Fibroblast of the aortic adventitia (primary cell): ENCODE measurements at places on chromosomes 2 and 18.
A peak's percentile ranks its signal among the peaks of the same experiment; 100 is the strongest.

- no peak for DNase-seq
Observed at GRCh38 chr2:123912171-123912570, 112.9 kb upstream of the CNTNAP5 start.

GRCh38 chr2:181984814-181985631, 630 bp upstream of the PPP1R1C start:
- peak; percentile 21 for DNase-seq

DNA sequence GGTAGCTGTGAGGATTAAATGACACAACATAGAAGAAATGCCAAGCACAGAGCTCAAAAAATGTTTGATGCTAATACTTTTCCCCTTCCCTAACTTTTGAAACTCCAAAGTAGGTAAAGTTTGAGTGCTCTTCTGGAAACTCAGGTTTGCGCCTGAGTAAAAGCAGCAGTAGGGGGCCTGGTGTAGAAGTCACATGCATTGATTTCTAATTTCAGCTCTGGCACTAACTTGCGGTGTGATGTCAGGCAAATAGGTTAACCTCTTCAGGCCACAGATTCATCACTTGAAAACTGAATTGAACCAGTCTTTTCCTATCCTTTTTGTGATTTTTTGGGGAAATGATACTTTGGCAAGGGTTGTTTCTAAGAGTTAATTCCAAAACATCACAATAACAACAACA, 27.2 kb downstream of the LHCGR start:
- DNase-seq: no peak

- DNase-seq: no peak
Observed at GRCh38 chr2:48915227-48915626, 159.7 kb upstream of the LHCGR start.

- no peak for DNase-seq
Observed at GRCh38 chr2:58271826-58272225, 30.7 kb upstream of the FANCL start.

GRCh38 chr18:74551936-74552555, 17.7 kb downstream of the CNDP1 start:
- DNase-seq: peak; percentile 91

DNA sequence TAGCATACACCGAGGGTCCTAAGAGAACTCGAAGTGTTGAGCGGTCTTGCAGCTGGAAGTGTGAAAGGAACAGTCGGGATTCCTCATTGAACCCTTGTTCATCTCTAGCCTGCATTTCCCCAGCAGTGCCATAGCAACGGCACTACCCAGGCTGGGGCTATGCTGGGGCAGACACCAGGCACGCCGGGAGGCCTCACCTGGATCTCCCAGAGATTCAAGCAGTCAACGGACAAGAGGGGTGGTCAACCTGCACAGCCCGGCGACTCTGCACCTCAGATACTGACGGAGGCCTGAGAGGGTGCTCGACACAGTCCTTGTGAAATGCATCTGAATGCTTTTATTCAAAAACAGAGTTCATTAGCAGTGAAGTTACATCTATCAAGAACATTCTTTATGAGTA, 604.2 kb downstream of the GALR1 start:
- DNase-seq: no peak

GRCh38 chr18:72391951-72392350, 152.2 kb downstream of the CBLN2 start:
- DNase-seq: no peak

DNA sequence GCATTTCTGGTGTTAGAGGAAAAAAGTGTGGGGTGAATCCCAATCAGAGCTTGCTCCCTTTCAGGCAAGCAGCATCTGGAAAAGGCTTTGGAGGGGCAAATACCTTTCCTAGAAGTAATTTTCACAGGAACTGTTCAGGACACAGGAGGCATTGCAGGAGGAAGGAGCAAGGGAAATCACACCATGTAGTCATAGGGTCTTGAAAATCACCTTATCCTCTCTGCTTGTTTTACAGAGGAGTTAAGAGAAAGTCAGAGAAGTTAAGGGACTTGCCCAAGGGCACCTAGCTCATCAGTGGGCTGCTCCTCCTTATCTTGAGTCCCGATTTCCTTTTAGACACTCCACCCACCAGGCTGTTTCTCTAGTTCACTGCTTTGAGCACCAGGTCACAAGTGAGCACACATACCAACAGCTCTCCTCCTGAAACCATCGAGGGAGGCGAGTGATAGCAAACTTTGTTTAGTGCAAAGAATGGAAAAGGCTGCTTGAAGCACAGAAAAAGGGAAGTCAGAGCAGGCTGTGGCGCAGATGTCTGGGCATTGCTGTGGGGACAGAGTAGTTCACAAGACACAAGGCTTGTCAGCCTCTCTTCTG, 89.2 kb upstream of the CXCR4 start:
- no peak for DNase-seq

GRCh38 chr2:207759890-207760289, 9.8 kb downstream of the FZD5 start:
- no peak for DNase-seq

DNA sequence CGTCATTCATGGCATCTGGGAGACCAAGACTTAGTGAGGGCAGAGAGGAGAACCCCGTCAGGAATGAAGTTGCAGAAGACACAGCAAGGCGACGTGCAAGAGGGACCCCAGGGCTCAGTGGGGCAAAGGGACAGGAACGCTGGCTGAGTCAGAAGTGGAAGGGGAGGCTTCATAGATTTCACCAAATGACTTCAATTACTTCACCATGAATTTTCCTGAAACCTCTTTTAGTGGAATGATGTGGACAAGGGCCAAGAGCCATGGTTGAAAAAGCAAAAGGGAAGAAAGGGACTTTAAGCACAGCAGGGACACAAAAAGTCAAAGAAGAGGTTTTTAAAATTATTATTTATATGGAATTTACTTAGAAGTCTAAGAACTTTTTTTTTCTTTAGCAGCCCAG, 141.6 kb upstream of the PID1 start:
- no peak for DNase-seq

GRCh38 chr2:130791617-130791939, 36.2 kb downstream of the AMER3 start:
- no peak for DNase-seq

- peak; percentile 88 for DNase-seq
Observed at GRCh38 chr2:144111437-144111836, 408.5 kb downstream of the ZEB2 start.

DNA sequence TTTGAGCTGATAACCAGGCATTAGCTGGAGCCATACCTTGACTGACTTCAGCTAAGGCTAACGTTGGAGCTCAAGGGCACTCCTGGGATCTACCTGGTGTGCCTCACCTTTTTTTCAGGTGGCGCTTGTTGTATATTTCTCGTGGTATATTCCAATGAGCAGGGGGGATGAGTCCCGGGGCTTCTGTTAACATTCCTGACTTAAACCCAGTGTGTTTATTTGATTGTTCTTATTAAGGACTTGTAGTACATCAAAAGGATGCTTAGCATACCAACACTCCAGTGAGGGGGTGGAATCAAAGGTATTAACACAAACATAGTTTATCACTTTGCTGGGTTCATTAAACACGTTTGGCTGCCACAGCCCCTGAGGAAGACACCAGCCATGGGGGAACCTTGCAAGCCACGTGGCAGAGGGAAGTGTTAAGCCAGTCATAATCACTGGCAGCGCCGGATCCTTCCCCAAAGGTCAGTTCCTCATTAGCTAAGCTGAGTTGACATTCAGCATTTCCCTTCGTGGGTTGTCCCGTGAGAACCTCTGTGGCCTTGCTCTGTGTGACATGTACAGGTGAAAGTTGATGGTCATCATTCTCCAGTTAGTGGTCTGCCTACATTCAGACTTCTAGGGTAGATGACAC, 119.5 kb upstream of the MCFD2 start:
- no peak for DNase-seq

DNA sequence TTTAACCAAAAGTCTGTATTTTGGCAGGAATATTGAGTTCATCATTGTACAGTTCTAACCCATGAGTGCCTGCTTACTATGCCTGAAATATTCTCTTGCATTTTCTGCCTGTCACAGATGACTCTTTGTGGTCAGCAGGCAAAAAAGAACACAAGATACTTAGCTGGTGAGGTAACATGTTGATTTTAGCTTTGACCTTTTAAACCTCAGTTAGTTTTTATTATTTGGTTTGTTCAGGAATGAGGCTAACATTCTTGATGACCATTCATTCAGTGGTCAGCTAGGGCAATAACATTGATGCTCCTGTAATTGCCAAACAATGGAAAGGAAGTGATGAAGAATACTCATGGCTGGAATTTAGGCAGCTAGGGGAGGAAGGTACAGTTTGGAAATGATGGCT, 491.2 kb downstream of the PIK3C3 start:
- peak; percentile 93 for DNase-seq

- DNase-seq: peak; percentile 45
Observed at GRCh38 chr2:158817588-158817987, 22.5 kb downstream of the DAPL1 start.

GRCh38 chr2:48482313-48482712, 47.6 kb upstream of the STON1 start:
- peak; percentile 97 for DNase-seq

GRCh38 chr2:134362740-134363139, 108.9 kb downstream of the MGAT5 start:
- no peak for DNase-seq

DNA sequence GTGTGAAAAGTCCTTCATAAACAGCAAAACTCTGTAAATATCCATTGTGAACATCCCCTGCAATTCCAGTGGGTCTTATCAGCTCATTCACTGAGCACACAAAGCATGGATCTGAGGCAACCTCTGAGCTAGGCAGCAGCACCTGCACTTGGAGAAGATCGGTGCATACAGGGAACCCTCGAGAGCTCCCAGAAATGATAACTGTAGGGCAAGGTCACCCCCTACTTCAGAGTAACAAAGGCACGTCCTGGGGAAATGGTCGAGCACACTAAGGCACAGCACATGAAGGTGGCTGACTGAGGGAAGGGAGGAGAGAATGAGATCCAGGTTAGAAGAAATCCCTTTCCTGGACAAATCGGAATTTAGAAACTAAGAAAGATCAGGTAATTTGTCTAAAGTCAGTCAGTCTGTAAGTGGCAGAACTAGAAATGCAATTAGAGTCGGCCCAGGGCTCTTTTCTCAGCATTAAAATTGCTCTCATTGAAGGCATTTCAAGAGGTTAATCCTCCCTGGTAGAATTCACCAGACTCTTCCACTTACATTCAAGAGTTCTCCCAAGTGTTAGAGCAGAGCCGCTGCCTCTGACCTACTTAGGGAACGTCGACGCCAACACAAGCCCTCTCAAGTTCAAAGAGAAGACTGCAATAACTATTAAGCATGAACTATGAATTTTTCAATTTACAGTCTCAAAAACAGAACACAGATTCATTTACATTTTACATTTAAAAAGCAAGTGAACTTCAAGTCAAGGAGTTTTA, 45.9 kb downstream of the PXDN start:
- DNase-seq: peak; percentile 16

- DNase-seq: no peak
Observed at GRCh38 chr2:21330786-21331391, 207.1 kb downstream of the TDRD15 start.

- no peak for DNase-seq
Observed at GRCh38 chr2:201786471-201786870, 5.7 kb upstream of the ALS2 start.

DNA sequence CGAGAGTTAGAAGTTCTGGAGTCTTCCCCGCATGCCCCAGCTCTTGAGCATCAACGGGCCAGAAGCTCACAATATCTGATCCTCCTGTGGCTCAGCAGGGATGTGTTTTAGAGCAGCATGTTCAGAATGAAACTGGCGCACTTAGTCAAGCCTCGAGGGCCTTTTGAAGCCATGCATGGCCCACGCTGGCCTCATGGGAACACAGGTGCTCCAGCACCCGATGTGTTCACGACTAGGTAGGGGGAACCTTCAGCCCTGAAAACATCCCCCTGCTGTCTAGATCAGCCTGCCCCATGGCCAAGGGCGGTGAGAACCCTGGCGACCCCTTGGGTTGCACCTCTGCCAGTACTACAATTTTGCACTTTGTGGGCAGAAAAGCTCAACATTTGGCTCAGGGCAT, 32.8 kb downstream of the MSH6 start:
- DNase-seq: no peak

- no peak for DNase-seq
Observed at GRCh38 chr2:106868275-106868674, 17.7 kb downstream of the ST6GAL2 start.

- DNase-seq: no peak
Observed at GRCh38 chr18:55407191-55407590, 180.8 kb downstream of the TCF4 start.

DNA sequence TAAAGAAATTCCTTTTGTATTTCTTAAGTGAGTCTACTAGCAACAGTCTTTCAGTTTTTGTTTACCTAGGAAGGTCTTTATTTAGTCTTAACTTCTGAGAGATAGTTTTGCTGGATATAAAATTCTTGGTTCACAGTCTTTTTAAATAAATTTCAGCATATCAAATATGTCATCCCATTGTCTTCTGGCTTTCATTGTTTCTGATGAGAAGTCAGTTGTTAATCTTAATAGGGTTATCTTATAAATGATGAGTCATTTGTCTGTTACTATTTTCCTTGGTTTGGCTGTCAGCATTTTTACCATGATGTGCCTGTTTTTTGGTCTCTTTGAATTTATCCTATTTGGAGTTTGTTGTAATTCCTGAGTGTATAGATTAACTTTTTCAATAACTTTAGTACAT, 129.3 kb downstream of the FAM210A start:
- DNase-seq: no peak

DNA sequence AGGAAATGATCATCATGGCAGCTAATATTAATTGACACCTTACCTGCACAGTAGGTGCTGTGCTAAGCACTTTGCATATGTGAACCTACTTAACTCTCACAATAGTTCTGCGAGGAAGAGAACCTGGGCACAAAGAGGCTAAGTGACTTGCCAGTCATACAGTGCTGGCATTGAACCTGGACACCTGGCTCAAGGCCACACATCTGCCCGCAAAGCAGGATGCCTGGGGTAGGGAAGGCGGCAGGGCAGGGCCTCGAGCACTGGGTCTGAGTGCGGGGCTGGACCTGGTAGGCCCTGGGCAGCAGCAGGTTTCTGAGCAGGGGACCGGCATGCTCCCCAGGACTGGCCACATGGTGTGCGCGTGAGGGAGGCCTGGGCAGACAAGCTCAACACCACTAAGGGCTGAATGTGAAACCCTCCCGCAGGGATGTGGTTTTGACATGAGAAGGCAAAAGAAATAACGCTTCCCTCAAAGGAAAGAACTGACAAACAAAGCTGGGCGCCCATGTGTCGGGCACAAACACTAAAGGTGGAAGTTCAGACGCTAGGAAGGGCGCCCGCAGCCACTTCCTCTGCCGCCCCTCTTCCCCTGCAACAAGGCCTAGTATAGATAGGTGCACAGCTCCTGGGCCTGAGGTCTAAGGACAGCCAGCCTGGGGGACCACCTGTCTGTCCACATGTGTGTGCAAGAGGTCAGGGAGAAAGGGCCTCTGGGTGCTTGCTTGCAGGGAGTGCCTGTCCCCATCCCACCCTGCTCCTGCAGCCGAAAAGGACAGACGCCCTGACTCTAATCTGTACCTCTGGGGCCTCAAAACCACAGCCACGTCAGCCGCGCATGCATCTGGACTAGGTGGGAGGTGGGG, 92.5 kb downstream of the ZFP36L2 start:
- DNase-seq: no peak

GRCh38 chr2:203279288-203279687, 40.5 kb downstream of the CYP20A1 start:
- DNase-seq: no peak

DNA sequence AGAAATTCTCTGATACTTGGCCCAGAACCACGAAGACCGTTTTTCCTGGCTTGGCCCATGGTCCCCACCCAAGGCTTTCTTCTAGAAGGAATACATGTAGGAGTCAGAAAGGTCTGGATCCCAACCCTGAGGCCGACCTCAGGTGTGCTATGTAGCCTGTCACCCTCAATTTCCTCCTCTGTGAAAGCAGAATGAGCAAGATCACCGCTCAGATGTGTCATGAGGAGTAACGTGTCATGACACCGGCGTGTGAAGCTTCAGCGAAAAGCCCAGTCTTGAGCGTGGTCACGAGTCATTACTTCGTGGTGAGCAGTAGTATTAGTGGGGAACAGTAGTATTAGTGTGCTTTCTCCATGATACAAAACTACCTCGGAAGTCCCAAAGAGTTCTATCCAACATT, 103.4 kb downstream of the ALPK2 start:
- DNase-seq: no peak
